Hepatic stellate cell (primary cell): ENCODE measurements at places on chromosomes 4 and X.

DNA sequence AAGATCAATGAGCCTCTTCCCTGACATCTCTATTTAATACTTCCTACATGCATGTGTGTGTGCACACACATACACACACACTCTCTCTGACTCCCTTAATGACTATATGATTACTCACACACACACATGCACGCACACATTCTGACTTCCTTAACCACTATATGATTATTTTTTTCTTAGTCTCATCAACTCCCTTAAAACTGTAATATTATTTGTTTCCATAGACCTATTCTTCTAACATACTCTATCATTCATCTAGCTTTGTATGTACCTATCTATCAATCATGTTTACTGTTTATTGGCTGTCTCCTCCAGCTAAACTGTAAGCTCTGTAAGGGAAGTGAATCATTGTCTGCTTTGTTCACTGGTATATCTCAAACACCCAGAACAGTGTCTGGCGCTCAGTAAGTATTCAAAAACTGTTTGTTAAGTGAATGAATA lies 236.6 kb downstream of the RASL11B start:
- no peak for DNase-seq

DNA sequence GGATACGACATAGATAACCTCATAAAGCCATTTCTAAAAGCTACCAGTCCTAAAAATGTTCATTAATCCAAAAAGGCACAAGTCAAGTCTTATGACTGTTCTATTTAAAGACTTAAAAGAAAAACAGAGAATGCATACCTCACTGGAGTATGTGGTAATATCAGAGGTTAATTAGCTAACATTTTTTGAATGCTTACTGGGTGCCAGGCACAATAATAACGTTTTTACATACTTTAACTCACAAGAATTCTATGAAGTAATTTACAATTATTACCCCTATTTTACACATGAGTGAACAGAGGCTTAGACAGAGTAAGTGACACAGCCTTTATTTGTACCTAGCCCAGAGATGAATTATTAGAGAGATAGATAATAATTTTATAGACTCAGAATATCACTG lies 207.5 kb downstream of the PDGFC start:
- no peak for DNase-seq

- no peak for DNase-seq
Observed at GRCh38 chr4:40308528-40309122, 26.5 kb upstream of the CHRNA9 start.

GRCh38 chr4:122803788-122804208 lies 22.8 kb upstream of the FGF2 start:
- no peak for DNase-seq

DNA sequence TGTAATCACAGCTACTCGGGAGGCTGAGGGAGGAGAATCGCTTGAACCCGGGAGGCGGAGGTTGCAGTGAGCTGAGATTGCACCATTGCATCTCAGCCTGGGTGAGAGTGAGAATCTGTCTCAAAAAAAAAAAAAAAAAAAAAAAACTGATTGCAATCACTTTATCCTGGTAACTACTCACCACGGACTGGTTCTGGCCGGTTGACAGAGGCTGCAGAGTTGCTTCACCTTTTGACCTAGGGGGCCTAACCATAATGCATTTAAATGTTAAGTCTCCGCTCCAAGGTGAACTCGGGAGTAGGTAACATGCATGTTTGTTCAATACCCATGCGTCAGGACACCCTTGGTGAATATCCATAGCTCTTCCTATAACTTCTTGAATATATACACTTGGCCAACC lies 1.8 kb downstream of the PPP2R3B start:
- no peak for DNase-seq

- no peak for DNase-seq
Observed at GRCh38 chrX:433771-434170, 47.1 kb upstream of the PPP2R3B start.

DNA sequence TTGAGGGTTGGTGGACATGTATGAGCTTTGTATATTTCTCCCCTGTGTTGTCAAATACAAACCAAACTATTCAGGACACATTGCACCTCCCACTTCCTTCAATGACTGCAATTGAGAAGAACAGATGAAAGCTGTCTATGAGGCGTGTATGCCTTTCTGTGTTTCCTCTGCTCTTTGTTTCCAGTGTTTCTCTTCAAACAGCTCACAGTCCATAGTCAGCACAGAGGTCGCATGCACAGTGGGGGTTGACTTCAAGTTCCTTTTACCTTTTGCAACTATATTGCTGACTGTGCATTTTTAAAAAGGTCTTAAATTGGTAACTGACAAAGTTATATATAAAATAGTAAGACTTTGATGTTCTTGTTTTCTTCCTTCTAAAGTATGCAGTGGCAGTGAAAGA lies 957.8 kb downstream of the C4orf33 start:
- no peak for DNase-seq

DNA sequence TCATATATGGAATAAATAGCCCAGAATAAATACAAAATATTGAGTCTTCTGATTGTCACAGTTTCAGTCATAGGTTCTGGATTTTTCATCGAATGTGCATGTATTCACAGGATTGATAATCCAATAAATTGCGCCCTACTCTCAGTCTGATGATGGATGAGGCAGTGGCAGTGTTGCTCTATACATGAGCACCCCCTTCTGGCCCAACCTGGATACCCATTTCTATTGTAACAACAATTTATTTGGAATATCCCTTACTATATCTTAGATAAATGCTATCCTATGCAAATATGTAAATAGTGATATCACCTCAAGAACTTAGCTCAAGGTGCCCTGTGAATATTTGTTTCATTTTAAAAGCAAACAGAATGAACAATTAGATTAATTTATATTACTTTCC lies 733.7 kb upstream of the PABPC4L start:
- DNase-seq: peak; percentile 4

GRCh38 chr4:117821834-117822233 lies 212.5 kb upstream of the NDST3 start:
- no peak for DNase-seq

DNA sequence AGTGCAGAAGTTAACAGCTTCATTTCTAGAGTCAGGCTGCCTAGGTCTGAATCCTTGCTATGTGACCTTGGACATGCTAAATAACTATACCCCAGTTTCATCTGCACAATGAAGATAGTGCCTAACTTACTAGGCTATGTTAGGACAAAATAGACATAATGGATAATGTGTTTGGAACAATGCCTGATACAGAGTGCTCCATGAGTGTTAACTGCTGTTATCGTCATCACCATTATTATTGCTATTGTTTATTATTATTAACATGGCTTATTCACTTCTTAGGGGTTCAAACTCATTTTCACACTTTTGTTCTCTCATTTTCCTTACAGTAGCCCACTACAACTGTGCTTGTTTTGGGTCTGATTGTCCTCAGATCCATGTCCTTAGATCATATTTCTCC lies 467.7 kb downstream of the SH2D1A start:
- no peak for DNase-seq

GRCh38 chrX:149074398-149074797 lies 430.7 kb downstream of the IDS start:
- DNase-seq: no peak

- no peak for DNase-seq
Observed at GRCh38 chr4:82629238-82630000, 67.6 kb upstream of the TMEM150C start.

- DNase-seq: no peak
Observed at GRCh38 chr4:4633431-4633830, 91.6 kb upstream of the STX18 start.

- no peak for DNase-seq
Observed at GRCh38 chrX:154064637-154065435, 32.7 kb downstream of the MECP2 start.

GRCh38 chr4:966266-967112 lies 6.9 kb downstream of the DGKQ start:
- DNase-seq: no peak

GRCh38 chr4:1887052-1887451 lies 15.9 kb downstream of the NSD2 start:
- DNase-seq: no peak

- DNase-seq: no peak
Observed at GRCh38 chr4:72352711-72353110, 216.3 kb downstream of the ADAMTS3 start.

- DNase-seq: no peak
Observed at GRCh38 chr4:131603705-131604104, 1545.4 kb upstream of the PCDH10 start.

GRCh38 chrX:69222103-69223090 lies 57.1 kb upstream of the PJA1 start:
- DNase-seq: peak; percentile 81

- DNase-seq: no peak
Observed at GRCh38 chr4:152727784-152728183, 48.0 kb upstream of the TMEM154 start.

DNA sequence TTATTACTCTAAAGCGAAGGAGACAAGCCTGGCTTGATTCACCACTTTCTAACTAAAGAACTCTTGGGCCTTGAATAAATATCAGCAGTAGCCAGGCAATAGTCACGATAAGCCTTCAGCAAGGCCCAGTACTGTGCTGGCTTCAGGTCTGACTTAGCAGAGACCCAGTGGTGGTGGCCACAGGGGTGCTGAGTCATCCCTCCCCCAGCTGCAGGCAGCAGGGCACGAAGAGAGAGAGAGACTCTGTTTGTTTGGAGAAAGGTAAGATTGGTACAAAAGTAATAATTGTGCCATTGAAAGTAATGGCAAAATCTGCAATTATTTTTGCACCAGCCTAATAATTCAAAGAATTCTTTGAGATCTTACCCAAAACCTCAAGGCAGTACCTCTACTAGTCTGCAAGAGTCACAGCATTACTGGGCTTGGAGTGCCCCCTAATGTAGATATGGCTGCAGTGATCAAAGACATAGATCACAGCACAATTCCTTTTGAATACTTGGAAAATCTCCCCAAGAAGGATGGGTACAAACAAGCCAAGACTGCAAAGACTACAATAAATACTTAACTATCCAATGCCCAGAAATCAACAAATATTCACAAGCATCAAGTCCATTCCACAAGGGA lies 159.5 kb upstream of the USP38 start:
- no peak for DNase-seq

- no peak for DNase-seq
Observed at GRCh38 chr4:6834867-6835266, 52.3 kb downstream of the KIAA0232 start.

- DNase-seq: no peak
Observed at GRCh38 chr4:1983846-1984405, 24.8 kb downstream of the NELFA start.

GRCh38 chr4:153791746-153792617 lies 3.1 kb upstream of the SFRP2 start:
- DNase-seq: no peak

- peak; percentile 19 for DNase-seq
Observed at GRCh38 chr4:155667568-155668511, 1.2 kb downstream of the GUCY1A1 start.

DNA sequence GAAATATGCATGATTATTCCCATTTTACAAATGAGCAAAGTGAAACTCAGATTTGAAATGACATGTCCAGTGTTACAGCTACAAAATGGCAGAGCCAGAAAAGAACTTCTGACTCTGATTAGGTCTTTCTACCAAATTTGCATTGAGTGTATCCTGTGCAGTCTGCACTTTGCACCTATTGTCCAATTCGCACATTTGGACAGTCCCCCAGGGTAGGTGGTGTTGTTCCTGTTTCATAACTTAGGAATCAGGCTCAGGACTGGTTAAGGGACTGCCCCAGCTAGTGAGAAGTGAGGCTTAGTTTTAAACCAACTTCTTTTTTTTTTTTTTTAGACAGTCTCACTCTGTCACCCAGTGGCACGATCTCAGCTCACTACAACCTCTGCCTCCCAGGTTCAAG lies 137.9 kb upstream of the NALF2 start:
- DNase-seq: no peak

DNA sequence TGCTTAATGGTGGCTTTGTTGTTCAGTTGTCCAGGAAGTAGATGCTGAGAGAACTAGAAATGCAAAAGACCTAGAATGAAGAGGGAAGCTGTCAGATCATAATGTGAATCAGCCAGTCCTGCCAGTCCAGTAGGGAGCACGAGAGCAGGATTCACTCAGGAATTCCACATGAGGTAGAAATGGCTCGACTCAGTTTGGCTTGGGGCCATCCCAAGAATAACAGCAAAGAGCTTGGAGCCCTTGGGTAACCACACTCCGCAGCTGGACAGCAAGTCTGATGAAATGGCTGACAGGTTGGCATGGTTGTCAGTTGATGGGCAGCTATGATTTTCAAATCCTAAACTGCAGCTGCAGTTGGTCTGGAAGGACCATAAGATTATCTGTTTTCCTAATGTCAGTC lies 44.5 kb upstream of the WDR1 start:
- no peak for DNase-seq

GRCh38 chr4:162732876-162733275 lies 433.8 kb downstream of the NAF1 start:
- no peak for DNase-seq

GRCh38 chr4:185004562-185005218 lies 13.6 kb upstream of the HELT start:
- DNase-seq: no peak

GRCh38 chrX:150094996-150095395 lies 156.7 kb upstream of the EOLA2 start:
- DNase-seq: no peak

GRCh38 chr4:143531380-143531779 lies 17.9 kb downstream of the SMARCA5 start:
- DNase-seq: no peak

DNA sequence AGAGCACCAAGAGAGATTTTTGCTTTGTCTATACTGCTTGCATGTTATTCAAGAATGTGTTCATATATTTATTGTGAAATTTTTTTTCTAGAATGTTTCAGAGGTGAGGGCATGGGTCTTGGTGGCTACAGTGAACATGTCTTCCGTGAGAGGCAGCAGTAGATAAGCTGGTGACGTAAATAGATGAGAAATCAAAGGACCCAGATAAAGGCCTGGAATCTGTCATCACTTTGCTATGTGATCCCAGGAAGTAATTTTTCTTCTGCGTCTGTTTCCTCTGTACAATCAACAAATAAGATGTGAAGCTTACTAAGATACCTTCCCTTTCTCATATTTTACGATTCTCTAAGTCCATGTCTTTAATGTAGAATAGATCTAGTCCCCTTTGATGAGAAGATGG lies 129.1 kb downstream of the COL4A6 start:
- DNase-seq: peak; percentile 7

- no peak for DNase-seq
Observed at GRCh38 chrX:43121637-43122036, 343.7 kb upstream of the PPP1R2C start.

DNA sequence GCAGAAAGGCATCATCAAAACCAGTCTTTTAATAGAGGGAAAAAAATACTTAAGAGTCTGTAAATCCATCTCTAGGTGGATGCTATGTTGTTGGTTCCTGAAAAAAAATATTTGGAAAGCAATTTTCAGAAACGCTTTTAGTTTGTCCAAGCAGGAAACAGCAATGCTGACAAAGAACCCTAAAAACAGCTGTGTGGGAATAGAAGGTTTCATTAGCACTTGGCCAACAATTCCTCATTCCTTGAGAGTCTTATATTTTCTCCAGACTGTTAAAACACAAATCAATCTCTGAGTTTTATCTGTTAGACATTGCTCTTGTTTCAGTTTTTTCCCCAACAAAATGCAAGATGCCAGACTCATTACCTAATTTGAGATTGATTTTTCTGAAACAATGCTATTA lies 6.4 kb downstream of the MXRA5 start:
- DNase-seq: no peak

- DNase-seq: no peak
Observed at GRCh38 chr4:74539044-74539790, 94.3 kb downstream of the AREG start.

- no peak for DNase-seq
Observed at GRCh38 chrX:55794405-55794804, 76.9 kb downstream of the RRAGB start.

- no peak for DNase-seq
Observed at GRCh38 chr4:14169460-14169859, 541.9 kb upstream of the BOD1L1 start.
